Melanocyte of skin (primary cell): ENCODE measurements at places on chromosomes 12 and 14. TPM values are rescaled to one million over a fixed set of nuclear protein-coding genes. Genes with fewer than 3 reads are reported as not detected.

The SLC17A8 gene
- not detected in 2 replicates for total RNA-seq

The TBX3 gene
- 0.67 and 1.4 TPM in 2 replicates for total RNA-seq

The MBD6 gene
- 8.7 and 13.3 TPM in 2 replicates for total RNA-seq

The JAG2 gene
- 0.15 and 0.67 TPM in 2 replicates for total RNA-seq

The SERPINA1 gene
- 0.34 and 0.73 TPM in 2 replicates for total RNA-seq

The KRT75 gene
- not detected in 2 replicates for total RNA-seq

The PPP1CC gene
- total RNA-seq: 104 and 116 TPM in 2 replicates

The RNASE12 gene
- total RNA-seq: not detected in 2 replicates

The CLMN gene
- total RNA-seq: 8.6 and 17.4 TPM in 2 replicates

The OLR1 gene
- not detected in 2 replicates for total RNA-seq

The FOXG1 gene
- total RNA-seq: not detected in 2 replicates

The MDP1 gene
- 3.3 and 6.0 TPM in 2 replicates for total RNA-seq

The TAS2R50 gene
- 2.4 and 6.2 TPM in 2 replicates for total RNA-seq

The KRT3 gene
- not detected in 2 replicates for total RNA-seq

The ARID2 gene
- total RNA-seq: 24.1 and 32.0 TPM in 2 replicates

The SERPINA9 gene
- total RNA-seq: not detected in 2 replicates

The RHOF gene
- total RNA-seq: 5.9 and 7.7 TPM in 2 replicates

The KITLG gene
- 1.7 and 2.5 TPM in 2 replicates for total RNA-seq

The DHH gene
- under 0.01 TPM in 2 replicates for total RNA-seq

The FBXL14 gene
- total RNA-seq: 16.0 TPM in 2 replicates

The KRT85 gene
- total RNA-seq: not detected in 2 replicates

The DYNC1H1 gene
- total RNA-seq: 388 and 450 TPM in 2 replicates

The BDKRB2 gene
- under 0.01 and 0.34 TPM in 2 replicates for total RNA-seq

The INHBC gene
- not detected in 2 replicates for total RNA-seq

The NGB gene
- total RNA-seq: not detected in 2 replicates

The OR6C70 gene
- not detected in 2 replicates for total RNA-seq

The SMOC1 gene
- under 0.01 and 0.69 TPM in 2 replicates for total RNA-seq

The EIF2S3B gene
- 0.69 and 2.9 TPM in 2 replicates for total RNA-seq

The CIDEB gene
- total RNA-seq: 1.7 and 4.8 TPM in 2 replicates

The C12orf54 gene
- total RNA-seq: not detected in 2 replicates

The RNASE8 gene
- total RNA-seq: not detected in 2 replicates

The PUS1 gene
- 15.9 and 18.6 TPM in 2 replicates for total RNA-seq

The RNASE3 gene
- not detected in 2 replicates for total RNA-seq

The MPHOSPH9 gene
- 50.0 and 91.2 TPM in 2 replicates for total RNA-seq
